Stomach (tissue), 19 donors: ENCODE measurements at places on chromosomes 5 and 9. TPM values are rescaled to one million over a fixed set of nuclear protein-coding genes. Genes with fewer than 3 reads are reported as not detected.

GRCh38 chr9:120464176-120464886 is 115.6 kb downstream of the CDK5RAP2 start:
- peaks cover 11% of the 10 kb centered on the region for H3K4me1 ChIP-seq
- H3K36me3 ChIP-seq: peaks cover 64% of the 10 kb centered on the region
- no peak overlapping the region for H3K27ac ChIP-seq
- DNase-seq: no peak
- no peak overlapping the region for H3K4me3 ChIP-seq

DNA sequence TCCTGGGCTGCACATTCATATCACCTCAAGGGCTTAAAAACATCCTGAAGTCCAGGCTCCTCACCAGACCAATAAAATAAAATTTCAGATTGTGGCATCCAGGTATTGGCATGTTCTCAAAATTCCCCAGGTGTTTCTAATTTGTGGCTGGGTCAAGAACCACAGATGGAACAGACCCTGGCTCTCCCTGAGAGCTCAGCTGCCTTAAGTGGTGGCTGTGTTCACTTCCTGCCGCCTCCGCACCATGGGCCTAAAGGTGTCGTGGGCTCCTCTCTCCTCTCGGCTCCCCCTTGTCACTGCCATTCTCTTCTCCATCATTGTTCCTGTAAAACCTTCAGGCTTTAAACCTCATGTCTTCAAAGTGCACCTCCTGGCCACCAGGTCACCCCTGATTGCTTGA is 17.8 kb upstream of the CCNJL start:
- DNase-seq: no peak
- H3K4me1 ChIP-seq: peaks cover 5% of the 10 kb centered on the region
- no peaks in the 10 kb centered on the region for H3K36me3 ChIP-seq
- no peaks in the 10 kb centered on the region for H3K27me3 ChIP-seq
- H3K4me3 ChIP-seq: no peak overlapping the region
- H3K27ac ChIP-seq: no peak overlapping the region

Gene PDE6A
- under 0.01 TPM for total RNA-seq

- peak overlapping the region; percentile 94 for H3K27ac ChIP-seq
- no peaks in the 10 kb centered on the region for H3K36me3 ChIP-seq
- DNase-seq: peak; percentile 79
- H3K4me3 ChIP-seq: peak overlapping the region; percentile 35
- peaks cover 100% of the 10 kb centered on the region for H3K4me1 ChIP-seq
- H3K27me3 ChIP-seq: no peaks in the 10 kb centered on the region
These were observed 10.9 kb downstream of the CXXC5 start for GRCh38 chr5:139658928-139659667.

DNA sequence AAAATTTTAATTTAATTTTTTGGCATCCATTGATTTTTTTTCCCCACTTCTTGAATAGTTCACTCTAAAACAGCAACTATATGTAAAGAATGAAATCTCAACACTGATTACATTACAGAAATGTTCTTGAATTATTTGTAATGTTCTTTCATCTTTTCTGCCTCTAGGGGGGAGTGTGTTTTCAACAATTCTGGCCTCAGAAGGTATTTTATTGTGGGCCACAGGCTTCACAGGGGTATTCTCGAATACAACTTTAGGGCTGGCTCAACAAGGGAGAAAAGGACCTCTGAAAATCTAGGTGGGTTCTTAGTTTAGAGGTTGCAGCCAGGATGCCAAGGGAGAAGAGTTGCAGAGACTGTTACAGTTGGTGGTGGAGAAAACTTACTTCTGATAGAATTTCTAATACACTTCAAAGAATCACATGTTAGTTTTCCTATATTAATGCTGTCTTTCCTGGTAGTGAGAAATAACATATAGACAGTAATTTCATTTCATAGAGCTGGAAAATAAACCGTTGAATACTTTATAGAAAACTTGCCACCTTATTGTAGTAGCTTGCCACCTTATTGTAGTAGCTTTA is 3.6 kb upstream of the NPR3 start:
- DNase-seq: peak; percentile 58
- H3K27me3 ChIP-seq: peaks cover under 1% of the 10 kb centered on the region
- H3K4me1 ChIP-seq: peaks cover 14% of the 10 kb centered on the region
- H3K27ac ChIP-seq: no peak overlapping the region

GRCh38 chr9:134923466-134923865 is 5.8 kb upstream of the FCN1 start:
- H3K27ac ChIP-seq: no peak overlapping the region
- H3K4me1 ChIP-seq: no peaks in the 10 kb centered on the region
- H3K36me3 ChIP-seq: no peaks in the 10 kb centered on the region
- no peak for DNase-seq

- H3K27ac ChIP-seq: no peak overlapping the region
- no peaks in the 10 kb centered on the region for H3K27me3 ChIP-seq
- H3K4me1 ChIP-seq: peaks cover 5% of the 10 kb centered on the region
- no peak overlapping the region for H3K4me3 ChIP-seq
- no peaks in the 10 kb centered on the region for H3K36me3 ChIP-seq
- no peak for DNase-seq
These were observed 404.6 kb downstream of the GADD45G start for GRCh38 chr9:90009447-90009846.

DNA sequence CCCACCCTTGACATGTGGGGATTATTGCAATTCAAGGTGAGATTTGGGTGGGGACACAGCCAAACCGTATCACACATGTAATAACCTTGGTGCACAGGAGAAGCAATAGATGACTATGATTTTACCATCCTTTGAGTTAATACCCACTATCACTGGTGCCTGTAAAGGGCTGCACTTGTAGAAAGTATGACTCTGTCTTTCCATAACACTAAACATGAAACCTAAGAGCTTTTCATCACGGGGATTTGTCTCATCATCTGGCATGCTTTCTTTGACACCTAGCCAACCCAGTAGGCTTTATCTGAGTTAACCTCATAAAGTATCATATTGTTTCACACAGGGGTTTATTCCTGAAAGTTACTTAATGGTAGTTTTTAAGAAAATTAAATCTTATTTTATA is 188.9 kb upstream of the TNC start:
- no peak overlapping the region for H3K27ac ChIP-seq
- no peak overlapping the region for H3K4me3 ChIP-seq
- no peaks in the 10 kb centered on the region for H3K27me3 ChIP-seq
- no peaks in the 10 kb centered on the region for H3K4me1 ChIP-seq
- H3K36me3 ChIP-seq: no peaks in the 10 kb centered on the region

DNA sequence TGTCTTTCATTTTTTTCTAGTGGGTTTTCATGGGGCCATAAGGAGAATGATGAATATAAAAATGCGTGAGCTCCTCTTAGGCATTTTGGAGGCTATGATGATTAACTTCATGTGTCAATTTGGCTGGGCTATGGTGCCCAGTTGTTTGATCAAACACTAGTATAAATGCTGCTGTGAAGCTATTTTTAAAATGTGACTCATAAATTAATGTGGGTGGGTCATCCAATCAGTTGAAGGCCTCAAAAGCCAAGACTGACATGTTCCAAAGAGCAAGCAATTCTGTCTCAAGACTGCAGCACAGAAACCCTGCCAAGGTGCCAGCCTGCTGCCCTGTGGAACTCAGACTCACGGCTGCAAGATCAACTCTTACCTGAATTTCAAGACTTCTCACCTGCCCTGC is 24.4 kb upstream of the ICE1 start:
- H3K4me3 ChIP-seq: no peak overlapping the region
- no peaks in the 10 kb centered on the region for H3K27me3 ChIP-seq
- no peaks in the 10 kb centered on the region for H3K36me3 ChIP-seq

DNA sequence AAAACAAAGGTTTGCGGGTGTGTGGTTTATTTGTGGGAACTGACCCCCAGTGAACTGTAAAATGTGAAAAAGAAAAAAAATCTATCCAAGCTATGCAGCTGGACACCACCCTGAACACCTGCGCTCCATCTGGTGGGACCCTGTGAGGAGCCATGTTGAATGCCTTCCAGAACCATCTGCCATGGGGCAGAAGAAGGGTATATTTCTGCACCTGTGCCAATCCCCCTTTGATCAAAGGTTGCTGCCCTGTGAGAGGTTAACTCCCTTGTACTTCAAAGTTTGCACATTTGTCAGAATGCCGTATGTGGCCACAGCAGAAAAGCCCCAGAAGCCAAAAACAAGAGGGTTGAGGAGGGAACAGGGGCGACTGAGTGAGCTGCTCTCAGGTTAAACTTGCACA is 148.5 kb upstream of the ALDH1B1 start:
- no peak for DNase-seq
- no peaks in the 10 kb centered on the region for H3K36me3 ChIP-seq
- H3K4me1 ChIP-seq: no peaks in the 10 kb centered on the region
- H3K27me3 ChIP-seq: no peaks in the 10 kb centered on the region
- no peak overlapping the region for H3K4me3 ChIP-seq
- no peak overlapping the region for H3K27ac ChIP-seq

Gene PTTG1
- 2.3 TPM for total RNA-seq

DNA sequence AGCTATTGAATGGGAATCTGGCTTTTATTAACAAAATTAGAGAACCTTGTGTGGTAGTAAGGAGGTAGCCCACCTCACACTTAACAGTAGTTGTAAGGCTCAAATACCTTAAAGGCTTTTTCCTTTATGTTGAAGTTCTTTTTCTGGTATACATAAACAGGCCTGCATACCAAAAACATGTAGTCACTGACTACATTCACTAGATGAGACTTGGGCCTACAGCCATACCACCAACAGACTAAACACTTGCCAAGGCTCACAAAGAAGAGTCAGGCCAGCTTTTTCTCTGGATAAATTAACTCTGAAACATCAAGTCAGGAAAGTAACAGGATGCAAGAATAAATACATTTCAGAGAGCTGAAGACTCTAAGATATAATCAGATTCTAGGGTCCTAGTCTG is 78.6 kb upstream of the MPDZ start:
- no peaks in the 10 kb centered on the region for H3K4me1 ChIP-seq
- DNase-seq: peak; percentile 71
- H3K27me3 ChIP-seq: no peaks in the 10 kb centered on the region
- no peak overlapping the region for H3K4me3 ChIP-seq
- no peaks in the 10 kb centered on the region for H3K36me3 ChIP-seq

Gene EIF4E1B
- total RNA-seq: not detected

Gene RARS1
- 48.7 TPM for total RNA-seq

Gene CKS2
- total RNA-seq: not detected

DNA sequence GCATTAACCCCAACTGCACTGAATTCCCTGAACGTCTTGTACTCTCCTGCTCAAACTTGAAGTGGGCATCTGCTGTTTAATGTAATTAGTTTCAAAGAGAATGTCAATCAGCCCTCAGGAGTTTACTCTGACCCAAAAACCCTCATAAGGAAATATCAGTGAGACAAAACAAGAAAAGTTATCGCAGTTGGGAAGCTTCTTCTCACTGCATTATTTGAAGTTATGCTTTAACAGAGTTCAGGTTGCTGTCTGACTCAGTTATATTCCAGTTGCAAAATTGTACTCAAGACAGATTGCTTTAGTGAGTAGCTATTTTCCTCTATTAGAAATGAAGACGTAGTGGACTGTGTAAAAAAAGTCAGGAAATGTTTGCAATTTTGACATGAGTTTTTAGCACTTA is 52.1 kb downstream of the PPIC start:
- DNase-seq: no peak
- H3K4me1 ChIP-seq: no peaks in the 10 kb centered on the region
- H3K4me3 ChIP-seq: no peak overlapping the region

- H3K36me3 ChIP-seq: peaks cover 12% of the 10 kb centered on the region
- no peaks in the 10 kb centered on the region for H3K27me3 ChIP-seq
- H3K27ac ChIP-seq: peak overlapping the region; percentile 69
- DNase-seq: peak; percentile 96
- peak overlapping the region; percentile 47 for H3K4me3 ChIP-seq
- H3K4me1 ChIP-seq: peaks cover 36% of the 10 kb centered on the region
These were observed 15.1 kb downstream of the GPSM1 start for GRCh38 chr9:136342181-136343120.

DNA sequence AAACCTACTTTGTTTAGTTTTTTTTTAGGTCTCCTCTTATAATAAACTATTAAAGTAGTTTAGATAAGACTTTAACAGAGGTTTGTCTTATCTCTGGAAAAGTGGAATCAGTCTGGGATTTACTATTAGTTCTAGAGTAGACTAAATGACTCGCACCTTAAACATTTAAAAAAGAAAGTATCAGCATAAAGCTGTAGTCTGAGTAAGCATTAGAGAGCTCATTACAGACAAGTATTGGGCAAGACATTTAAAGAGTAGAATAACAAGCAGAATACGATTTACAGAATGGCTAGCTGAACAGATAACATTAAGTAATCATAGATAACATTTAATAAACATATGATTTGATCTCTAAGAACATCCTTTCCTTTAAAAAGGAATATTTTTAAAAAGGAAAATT is 226.0 kb upstream of the DMAC1 start:
- no peak overlapping the region for H3K27ac ChIP-seq
- DNase-seq: no peak

DNA sequence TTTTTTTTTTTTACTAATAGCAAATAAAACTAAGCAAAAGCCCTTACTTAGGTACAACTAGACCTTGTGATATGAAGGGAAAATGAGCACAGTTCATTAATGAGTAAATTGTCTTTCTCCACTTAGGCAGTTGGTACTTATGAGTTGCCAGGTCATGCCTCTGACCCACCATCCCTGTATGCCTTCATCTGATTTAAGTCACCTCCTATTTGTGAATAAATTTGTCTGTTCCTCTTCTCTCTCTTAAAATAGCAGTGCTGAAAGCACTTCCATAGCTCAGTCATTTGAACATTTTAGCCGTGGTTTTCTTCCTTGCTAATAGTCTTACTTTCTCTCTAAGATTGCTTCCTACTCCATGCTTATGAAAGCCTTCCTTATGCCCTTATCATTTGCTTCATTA is 61.4 kb downstream of the SLC44A1 start:
- peaks cover 3% of the 10 kb centered on the region for H3K36me3 ChIP-seq
- H3K4me3 ChIP-seq: no peak overlapping the region
- no peaks in the 10 kb centered on the region for H3K4me1 ChIP-seq
- no peaks in the 10 kb centered on the region for H3K27me3 ChIP-seq
- DNase-seq: no peak

DNA sequence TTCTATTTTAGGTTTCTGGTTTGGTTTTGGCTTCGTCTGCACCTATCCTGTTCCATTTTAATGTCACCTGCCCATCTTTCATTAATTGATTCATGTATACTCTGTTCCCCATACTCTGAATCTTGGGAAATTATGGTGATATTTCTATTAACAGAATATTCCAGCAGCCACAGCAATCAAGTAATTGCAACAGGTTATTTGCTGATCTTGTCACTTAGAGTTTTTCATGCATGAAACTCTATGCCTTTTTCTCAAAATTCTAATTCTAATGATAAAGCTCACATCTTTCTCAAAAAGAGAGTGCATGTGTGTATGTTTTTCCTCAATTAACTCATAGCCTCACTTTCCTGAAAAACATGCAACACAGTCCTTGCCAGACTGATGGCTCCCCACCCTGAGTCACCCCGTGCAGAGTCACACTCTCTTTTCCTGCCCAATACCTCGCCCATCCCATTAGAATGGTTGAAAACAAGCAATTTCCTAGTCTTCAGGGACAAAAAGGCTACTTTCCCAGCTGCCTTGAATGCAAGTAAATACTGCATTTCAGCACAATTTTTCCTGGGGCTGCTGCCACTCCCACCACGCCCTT is 15.6 kb downstream of the GFRA3 start:
- DNase-seq: no peak
- no peak overlapping the region for H3K27ac ChIP-seq
- no peak overlapping the region for H3K4me3 ChIP-seq
- peaks cover 6% of the 10 kb centered on the region for H3K27me3 ChIP-seq
- H3K4me1 ChIP-seq: no peaks in the 10 kb centered on the region
